ENCODE measurements at places on chromosomes 6 and 20. TPM values are rescaled to one million over a fixed set of nuclear protein-coding genes. Genes with fewer than 3 reads are reported as not detected.

GPR6 gene
- total RNA-seq: not detected

DLK2 gene
- total RNA-seq: 37.7 TPM

ZBP1 gene
- total RNA-seq: 0.80 TPM

HSD17B8 gene
- 48.6 TPM for total RNA-seq

RAD21L1 gene
- total RNA-seq: not detected

EFCAB8 gene
- total RNA-seq: not detected

PRPH2 gene
- not detected for total RNA-seq

BRD2 gene
- total RNA-seq: 234 TPM

SLC17A1 gene
- not detected for total RNA-seq

ZNF322 gene
- 10.8 TPM for total RNA-seq

CNBD2 gene
- 19.7 TPM for total RNA-seq

GRCh38 chr20:23265226-23265625 lies 85.4 kb upstream of the NXT1 start:
- DNase-seq: no peak

DNA sequence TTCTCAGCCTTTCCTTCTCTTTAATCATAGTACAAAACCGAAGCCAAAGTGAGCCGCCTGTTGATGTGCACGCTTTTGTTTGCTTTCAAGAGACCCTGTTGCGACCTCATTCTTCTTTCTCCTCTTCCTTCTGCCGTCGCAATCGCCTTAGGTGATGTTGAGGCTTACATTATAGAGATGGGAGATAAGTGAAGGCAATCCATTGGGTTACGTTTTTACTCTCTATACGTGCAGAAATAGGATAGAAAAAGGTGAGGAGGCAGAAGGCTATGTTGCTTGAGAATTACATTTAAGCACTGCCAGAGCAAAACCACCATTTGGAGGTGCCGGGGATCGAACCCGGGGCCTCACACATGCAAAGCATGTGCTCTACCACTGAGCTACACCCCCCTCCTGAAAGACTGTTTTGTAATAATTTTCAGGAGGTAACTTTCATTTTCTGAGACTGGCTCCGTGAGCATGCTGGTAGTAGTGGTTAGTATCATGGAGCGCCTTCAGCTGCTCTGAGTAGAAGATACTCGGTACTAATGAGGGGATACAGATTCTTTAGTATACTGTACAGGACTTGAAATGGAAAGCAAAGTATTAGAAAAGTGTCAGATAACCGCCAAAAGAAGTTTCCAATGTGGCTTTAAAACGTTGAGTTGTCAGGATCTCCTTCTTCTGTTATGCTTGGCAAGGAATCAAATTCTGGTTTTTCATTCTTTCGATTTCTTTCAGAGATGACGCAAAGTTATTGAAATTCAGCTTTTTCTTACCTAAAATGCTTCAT lies 165.6 kb downstream of the TRIM27 start:
- DNase-seq: no peak

GRCh38 chr6:90574610-90575009 lies 12.3 kb downstream of the MAP3K7 start:
- DNase-seq: no peak

GRCh38 chr6:109579361-109579760 lies 96.3 kb upstream of the ZBTB24 start:
- DNase-seq: no peak

DNA sequence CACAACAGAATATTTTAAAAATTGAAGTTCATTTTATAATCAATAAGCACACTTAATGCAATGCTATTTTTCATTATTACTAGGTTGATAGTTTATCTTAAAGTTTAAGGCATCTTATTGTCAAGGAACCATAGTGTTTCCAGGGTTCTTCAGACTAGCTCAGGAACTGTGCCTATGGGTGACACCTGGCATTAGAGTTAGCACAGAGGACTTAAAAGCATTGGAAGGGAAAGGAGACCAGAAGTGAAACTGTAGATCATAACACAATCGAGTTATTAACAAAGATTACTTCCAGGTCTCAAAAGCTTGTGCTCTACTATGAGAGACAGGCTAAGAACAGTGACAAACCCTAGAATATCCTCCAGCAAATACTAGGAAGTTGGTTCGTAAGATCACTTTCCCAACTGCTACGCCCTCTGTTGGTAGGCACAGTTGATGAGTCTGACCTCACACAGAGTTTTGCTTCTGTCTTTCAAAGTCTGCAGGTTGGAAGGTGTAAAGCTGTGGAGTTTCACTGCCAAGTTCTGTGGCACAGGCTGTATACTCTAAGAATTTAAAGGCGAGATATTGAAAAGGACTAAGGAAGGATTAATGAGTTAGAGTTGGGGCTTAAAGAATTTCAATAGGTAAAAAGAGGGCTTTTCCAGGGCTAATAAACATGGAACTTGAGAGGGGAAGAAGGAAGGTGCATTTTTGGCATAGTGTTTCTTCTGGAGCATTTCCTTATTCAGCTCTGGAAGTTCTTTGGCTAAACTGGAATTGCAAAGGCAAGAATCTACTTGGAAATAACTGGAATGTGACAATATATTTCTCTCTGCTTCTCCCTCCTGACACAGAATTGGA lies 531.3 kb upstream of the JAG1 start:
- no peak for DNase-seq

GRCh38 chr6:88374553-88374952 lies 208.4 kb upstream of the CNR1 start:
- no peak for DNase-seq

GRCh38 chr6:15481390-15482291 lies 181.2 kb downstream of the DTNBP1 start:
- no peak for DNase-seq

- peak; percentile 50 for DNase-seq
Measured at GRCh38 chr20:57471496-57472372, 53.2 kb downstream of the CTCFL start.

DNA sequence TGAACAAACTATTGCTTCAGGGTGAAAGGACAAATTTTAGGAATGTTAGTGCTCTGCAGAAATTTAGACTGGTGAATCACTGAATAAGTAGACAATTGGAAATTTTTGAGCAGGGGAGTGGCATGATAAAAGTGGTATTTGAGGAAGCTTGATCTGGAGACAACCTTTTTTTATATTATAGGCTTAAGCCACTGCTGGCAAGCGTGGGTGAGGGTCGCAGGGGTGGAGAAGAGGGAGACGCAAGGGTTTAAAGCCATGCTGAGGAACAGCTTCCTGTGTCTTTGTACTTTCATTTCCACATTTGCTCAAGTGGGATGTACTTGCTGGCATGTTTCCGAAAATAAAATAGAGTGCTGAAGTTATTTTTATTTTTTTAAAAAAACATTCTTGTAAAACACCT lies 23.7 kb downstream of the NCOA7 start:
- no peak for DNase-seq

- no peak for DNase-seq
Measured at GRCh38 chr6:110812719-110813118, 2.5 kb downstream of the CDK19 start.

- DNase-seq: no peak
Measured at GRCh38 chr20:22352019-22352418, 232.4 kb downstream of the FOXA2 start.

DNA sequence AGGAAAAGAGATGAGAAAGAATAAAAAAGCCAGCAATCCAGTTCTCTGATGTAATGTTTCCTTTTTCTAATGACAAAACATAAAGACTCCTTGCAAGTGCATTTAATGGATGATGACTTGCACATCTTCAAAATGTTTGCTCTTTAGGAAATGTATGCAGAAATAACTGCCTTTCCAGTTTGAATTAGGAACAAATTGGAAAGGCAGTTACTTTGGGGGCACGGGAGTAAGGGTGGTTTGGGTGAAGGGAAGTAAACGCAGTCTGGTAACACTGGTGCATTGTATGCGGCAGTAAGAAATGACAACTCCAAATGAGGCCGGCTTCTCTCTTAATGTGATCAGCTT lies 57.6 kb upstream of the REV3L start:
- no peak for DNase-seq

- no peak for DNase-seq
Measured at GRCh38 chr6:57224769-57225515, 2.8 kb upstream of the RAB23 start.

- no peak for DNase-seq
Measured at GRCh38 chr6:141140905-141141304, 991.8 kb upstream of the GJE1 start.

- DNase-seq: no peak
Measured at GRCh38 chr20:57170343-57170742, 96.1 kb downstream of the BMP7 start.

- no peak for DNase-seq
Measured at GRCh38 chr20:54013471-54013870, 56.9 kb downstream of the BCAS1 start.
